ENCODE measurements at places on chromosomes 2 and 18.

DNA sequence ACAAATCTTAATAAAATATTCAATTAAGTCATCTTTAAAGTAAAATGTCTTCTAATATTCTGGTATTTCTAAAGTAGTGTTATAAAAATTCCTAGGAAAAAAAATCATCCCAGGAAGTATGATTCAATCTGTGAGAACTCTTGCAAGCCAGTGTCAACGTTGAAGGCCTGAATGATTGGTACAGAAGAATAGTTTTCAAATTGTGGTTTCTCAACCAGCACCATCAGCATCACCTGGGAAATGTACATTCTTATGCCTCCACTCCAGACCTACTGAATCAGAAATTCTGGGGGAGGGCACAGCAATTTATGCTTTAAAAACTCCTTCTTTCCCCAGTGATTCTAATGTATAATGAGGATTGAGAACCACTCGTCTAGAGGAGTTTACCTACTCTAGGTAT is 62.3 kb upstream of the C2orf15 start:
- no peak overlapping the region for H3K27ac ChIP-seq
- H3K27me3 ChIP-seq, result peaks cover 7% of the 10 kb centered on the region
- H3K4me3 ChIP-seq, result no peak overlapping the region
- no peaks in the 10 kb centered on the region for H3K36me3 ChIP-seq

DNA sequence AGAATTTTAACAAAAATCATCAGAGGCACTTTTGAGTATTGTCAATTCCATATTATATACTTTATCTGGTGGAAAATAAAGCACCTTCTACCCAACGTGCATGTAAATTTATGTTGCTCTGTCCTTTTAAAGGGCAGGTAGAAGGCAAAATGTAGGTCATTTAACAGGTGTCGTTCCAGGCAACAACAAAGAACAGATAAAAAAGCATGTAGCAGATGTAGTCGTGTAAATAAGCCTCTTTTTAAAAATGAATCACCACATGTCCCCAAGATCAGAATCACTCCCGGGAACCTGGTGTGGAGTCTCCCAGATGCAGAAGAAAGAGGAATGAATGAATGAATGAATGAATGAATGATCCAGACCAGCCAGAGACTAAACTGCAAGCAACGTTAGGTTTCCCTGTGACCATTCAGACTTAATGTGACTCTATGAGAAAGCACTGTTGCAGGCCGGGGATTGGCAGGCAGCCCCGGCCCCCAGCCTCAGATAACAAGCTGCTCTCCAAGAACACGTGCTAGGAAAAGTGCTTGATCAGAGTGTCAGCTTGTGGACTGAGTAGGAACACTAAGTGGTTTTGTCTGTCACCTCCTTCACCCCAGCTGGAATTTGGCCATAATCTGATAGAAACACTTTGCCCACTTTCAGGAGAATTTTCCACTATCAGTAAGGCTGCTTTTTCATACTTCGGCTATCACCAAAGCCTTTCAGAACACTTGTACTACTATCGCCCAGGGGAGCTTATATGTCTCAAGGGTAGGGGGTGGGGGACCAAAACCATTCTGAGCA is 100.6 kb downstream of the CDK15 start:
- H3K4me3 ChIP-seq, result no peak overlapping the region
- peaks cover 12% of the 10 kb centered on the region for H3K4me1 ChIP-seq
- H3K27ac ChIP-seq, result no peak overlapping the region
- H3K36me3 ChIP-seq, result no peaks in the 10 kb centered on the region
- DNase-seq, result no peak

- no peaks in the 10 kb centered on the region for H3K4me1 ChIP-seq
- no peak for DNase-seq
- no peaks in the 10 kb centered on the region for H3K36me3 ChIP-seq
- no peak overlapping the region for H3K4me3 ChIP-seq
- H3K27ac ChIP-seq, result no peak overlapping the region
Observed at GRCh38 chr2:212364112-212364985, 174.3 kb downstream of the ERBB4 start.

DNA sequence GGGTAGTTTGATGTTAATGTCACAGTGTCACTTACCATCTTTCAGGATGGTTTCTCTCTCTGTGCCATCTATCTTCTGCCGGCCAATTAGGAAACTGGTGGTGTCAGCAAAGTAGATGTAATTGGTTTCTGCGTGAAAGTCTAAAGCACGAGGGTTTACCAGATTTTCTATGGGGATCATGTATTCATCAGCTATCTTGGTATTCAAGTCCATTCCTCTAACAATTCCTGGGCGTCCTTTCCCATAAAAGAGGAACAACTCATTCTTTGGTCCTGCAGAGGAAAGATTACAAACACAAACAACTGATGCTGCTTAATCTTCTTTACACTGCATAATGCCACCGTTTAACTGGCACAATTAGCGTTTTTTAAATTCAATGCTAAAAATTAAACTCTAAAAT is 1081.9 kb downstream of the LRP1B start:
- no peak for DNase-seq
- H3K27ac ChIP-seq, result no peak overlapping the region
- no peaks in the 10 kb centered on the region for H3K27me3 ChIP-seq
- H3K4me3 ChIP-seq, result no peak overlapping the region
- no peaks in the 10 kb centered on the region for H3K36me3 ChIP-seq

- no peak for DNase-seq
- peaks cover 10% of the 10 kb centered on the region for H3K4me1 ChIP-seq
- H3K36me3 ChIP-seq, result peaks cover 75% of the 10 kb centered on the region
- H3K27ac ChIP-seq, result no peak overlapping the region
- no peaks in the 10 kb centered on the region for H3K27me3 ChIP-seq
Observed at GRCh38 chr2:171383134-171383533, 50.7 kb downstream of the METTL8 start.

DNA sequence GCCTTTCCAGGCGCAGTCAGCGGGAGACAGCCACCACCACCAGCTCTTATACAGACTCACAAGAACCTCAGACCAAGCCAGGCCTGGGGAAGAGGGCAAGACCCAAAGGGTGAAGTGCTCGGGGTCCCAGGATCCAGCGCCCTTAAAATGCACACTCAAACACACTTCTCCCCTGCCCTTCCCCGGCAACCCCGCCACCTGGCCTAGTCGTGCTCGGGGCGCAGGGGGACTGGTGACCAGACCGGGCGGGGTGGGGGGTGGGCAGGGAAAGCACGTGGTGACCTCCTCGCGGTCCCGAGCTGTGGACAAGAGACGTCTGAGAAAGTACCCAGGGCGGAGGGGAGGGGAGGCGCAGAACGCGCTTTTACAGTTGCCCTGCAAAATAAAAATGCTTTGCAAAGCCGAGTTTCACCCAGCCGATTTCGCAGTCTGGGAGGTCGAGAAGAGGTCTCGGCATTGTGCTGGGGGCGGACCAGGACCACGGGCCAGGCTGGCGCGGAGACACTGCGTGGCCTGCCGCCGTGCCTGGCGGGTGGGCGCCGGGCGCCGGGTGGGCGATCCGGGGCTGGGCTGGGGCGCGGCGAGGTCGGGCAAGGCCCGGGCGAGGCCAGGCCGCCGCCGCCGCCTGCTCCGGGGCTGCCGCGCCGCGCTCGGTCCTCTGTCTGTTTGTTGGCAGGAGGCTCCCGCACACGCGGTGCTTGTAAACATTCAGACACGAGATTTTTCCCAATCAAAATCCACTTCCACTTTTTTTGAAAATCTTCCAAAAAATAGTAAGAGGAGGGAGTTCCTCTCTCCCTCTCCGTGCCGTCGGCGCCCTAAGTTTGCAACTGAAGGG is 2.0 kb downstream of the BCL11A start:
- H3K4me3 ChIP-seq, result peak overlapping the region; percentile 53
- H3K36me3 ChIP-seq, result no peaks in the 10 kb centered on the region
- DNase-seq, result peak; percentile 51
- H3K4me1 ChIP-seq, result peaks cover 44% of the 10 kb centered on the region
- H3K27me3 ChIP-seq, result peaks cover 81% of the 10 kb centered on the region

GRCh38 chr2:176845718-176846117 is 366.9 kb upstream of the HNRNPA3 start:
- H3K27ac ChIP-seq, result no peak overlapping the region
- no peaks in the 10 kb centered on the region for H3K36me3 ChIP-seq
- H3K4me1 ChIP-seq, result peaks cover 6% of the 10 kb centered on the region
- no peak overlapping the region for H3K4me3 ChIP-seq
- no peak for DNase-seq

DNA sequence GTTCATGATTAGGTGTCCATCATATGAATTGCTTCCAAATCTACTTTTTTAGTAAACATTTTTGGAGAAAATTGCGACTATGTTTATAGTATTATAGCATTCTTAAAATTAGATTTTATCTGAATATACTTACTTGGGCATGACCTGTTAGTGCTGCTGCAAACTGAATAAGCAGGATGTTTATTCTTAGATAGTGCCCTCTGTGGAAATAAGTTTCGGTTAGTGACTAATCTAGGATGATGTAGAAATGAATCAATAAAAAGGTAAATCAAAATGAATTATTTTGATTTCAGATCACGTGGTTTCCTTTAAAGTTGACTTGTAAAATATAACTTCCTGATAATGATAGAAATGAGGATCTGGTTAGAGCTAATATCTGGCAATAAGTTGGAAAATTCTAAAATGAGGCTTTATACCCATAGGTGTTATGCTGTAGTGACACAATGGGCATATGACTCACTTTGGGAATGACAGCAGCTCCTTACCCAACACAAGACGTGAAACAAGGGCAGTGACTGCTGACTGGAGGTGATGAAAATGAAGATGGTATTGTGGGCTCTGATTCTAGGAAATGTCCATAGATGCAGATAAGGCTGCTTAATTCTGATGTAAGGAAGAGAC is 165.8 kb upstream of the TCF4 start:
- no peak for DNase-seq
- no peak overlapping the region for H3K4me3 ChIP-seq
- no peaks in the 10 kb centered on the region for H3K4me1 ChIP-seq

GRCh38 chr2:204321910-204322751 is 223.1 kb upstream of the PARD3B start:
- H3K27me3 ChIP-seq, result peaks cover 19% of the 10 kb centered on the region
- no peak for DNase-seq
- H3K4me1 ChIP-seq, result peaks cover 2% of the 10 kb centered on the region

DNA sequence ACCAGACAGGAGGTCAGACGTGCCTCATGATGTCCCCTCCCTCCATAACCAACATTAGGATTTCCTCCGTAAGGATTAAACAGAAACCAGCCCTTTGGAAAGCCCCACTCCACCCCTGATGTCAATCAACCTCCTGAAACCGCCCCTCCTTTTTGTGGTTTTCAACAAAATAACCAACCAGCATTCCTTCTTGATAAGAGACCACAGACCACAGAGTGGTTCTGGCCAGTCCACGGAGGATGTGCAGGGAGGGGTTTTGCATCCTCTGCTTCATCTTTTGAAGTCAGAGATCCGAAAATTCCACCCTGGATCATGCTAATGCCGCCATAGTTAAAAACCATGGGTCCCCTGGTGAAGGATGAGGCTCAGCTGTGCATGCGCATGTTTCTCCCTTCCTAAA is 180.0 kb upstream of the CCDC150 start:
- peaks cover 63% of the 10 kb centered on the region for H3K27me3 ChIP-seq
- peaks cover 12% of the 10 kb centered on the region for H3K4me1 ChIP-seq
- DNase-seq, result no peak
- no peak overlapping the region for H3K4me3 ChIP-seq
- no peaks in the 10 kb centered on the region for H3K36me3 ChIP-seq
- no peak overlapping the region for H3K27ac ChIP-seq

DNA sequence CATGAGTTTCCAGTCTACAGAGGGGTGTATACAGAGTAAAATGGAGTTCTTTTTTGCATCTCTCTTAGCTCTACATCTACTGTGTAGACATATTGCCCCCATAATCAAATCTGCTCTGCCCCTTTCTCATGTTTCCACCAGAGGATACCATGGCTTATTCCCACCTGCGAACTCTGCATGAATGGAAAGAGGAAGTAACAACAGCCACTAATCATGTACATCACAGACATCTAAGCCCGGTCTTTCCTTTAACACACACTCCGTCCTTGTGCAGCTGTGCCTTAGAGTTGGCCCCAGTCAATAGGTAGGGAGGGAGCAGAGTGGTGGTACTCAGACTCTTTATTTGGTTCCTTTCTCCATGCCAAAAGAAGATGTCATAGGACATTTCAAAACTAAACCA is 147.3 kb upstream of the NRP2 start:
- H3K27me3 ChIP-seq, result peaks cover 11% of the 10 kb centered on the region
- peaks cover 6% of the 10 kb centered on the region for H3K4me1 ChIP-seq
- H3K4me3 ChIP-seq, result no peak overlapping the region
- no peak for DNase-seq
- no peak overlapping the region for H3K27ac ChIP-seq

DNA sequence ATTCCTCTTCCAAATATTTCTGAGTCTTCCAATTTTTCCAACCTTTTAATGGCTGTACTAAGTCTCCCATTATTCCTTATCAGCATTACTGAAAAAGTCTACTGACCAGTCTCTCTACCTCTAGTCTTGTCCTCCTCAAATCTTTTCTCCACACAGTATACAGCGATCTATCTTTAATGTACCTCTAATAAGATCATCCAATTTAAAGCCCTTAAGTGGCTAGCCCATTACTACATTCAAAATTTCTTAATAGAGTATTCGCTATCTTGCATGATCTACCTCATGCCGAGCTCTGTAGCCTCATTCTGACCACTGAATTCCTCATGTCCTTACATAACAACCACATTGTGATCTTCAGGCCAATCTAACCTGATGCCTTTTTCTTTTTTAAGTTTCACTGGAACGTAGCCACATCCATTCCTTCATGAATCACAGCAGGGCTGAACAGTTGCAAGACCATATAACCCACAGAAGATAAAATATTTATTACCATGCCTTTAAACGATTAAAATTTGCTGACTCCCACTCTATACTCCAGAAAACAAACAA is 57.9 kb downstream of the SLC66A3 start:
- H3K4me1 ChIP-seq, result no peaks in the 10 kb centered on the region
- no peaks in the 10 kb centered on the region for H3K27me3 ChIP-seq
- no peak overlapping the region for H3K4me3 ChIP-seq
- no peak for DNase-seq

DNA sequence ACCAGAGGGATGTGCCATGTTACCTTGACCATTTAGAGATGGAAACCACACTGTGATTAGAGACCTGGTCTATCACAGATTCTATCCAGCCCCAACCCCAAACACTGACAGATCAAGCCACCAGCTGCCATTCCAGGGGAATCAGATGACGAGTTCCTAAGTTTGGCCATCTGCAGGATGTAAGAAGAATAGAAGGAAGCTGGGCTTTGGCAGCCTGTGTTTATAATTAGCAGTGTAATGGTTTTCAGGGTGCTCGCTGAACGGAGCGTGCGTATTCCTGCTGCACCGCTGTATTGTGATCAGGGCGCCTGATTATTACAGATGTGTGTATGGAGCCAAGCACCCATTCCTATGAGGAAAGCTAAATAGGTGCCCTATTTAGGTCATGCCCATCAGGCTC is 138.1 kb downstream of the LRRC30 start:
- H3K27ac ChIP-seq, result no peak overlapping the region
- peaks cover 2% of the 10 kb centered on the region for H3K27me3 ChIP-seq
- peaks cover 1% of the 10 kb centered on the region for H3K4me1 ChIP-seq
- H3K4me3 ChIP-seq, result no peak overlapping the region
- no peak for DNase-seq

GRCh38 chr2:84938194-84938879 is 32.6 kb upstream of the KCMF1 start:
- DNase-seq, result peak; percentile 72
- H3K27ac ChIP-seq, result peak overlapping the region; percentile 95
- peaks cover 2% of the 10 kb centered on the region for H3K36me3 ChIP-seq
- no peaks in the 10 kb centered on the region for H3K27me3 ChIP-seq

Data from activated T-cell treated with anti-CD3 and anti-CD28 coated beads, Interleukin-2, amount 50 U/mL, for 24 hours (primary cell).